ENCODE measurements at places on chromosomes 7 and 10. TPM values are rescaled to one million over a fixed set of nuclear protein-coding genes. Genes with fewer than 3 reads are reported as not detected.

Gene SAMD9
- polyA plus RNA-seq = 2.6 TPM

Gene SUN3
- not detected for polyA plus RNA-seq

Gene AP1S1
- 17.7 TPM for polyA plus RNA-seq

Gene UCN3
- not detected for polyA plus RNA-seq

Gene NKX2-3
- 1.2 TPM for polyA plus RNA-seq

All from forelimb muscle (tissue), 1 donor.